ENCODE measurements at places on chromosomes 5 and 9.

- DNase-seq = no peak
Measured at GRCh38 chr9:38619556-38620447, 594 bp downstream of the ANKRD18A start.

- DNase-seq = no peak
Measured at GRCh38 chr5:154484393-154485095, 6.5 kb upstream of the HAND1 start.

DNA sequence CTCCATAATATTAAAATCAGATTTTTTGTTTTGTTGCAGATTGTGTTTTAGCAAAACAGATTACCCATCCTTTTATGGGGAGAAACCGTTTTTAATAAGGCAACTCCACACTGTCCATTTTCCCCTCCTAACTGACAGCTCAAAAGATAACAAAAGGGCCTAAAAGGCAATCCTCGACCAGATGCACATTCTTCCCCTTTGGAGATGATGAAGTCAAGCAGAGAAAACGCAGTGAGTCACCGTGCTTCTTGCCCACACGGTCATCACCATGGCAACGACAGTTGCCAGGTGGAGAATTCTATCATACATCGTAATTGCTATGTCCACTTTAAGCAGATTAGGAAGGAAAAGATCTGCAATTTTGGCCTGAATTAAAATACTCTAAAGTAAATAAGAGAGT, 96.4 kb downstream of the DIRAS2 start:
- peak; percentile 31 for DNase-seq

DNA sequence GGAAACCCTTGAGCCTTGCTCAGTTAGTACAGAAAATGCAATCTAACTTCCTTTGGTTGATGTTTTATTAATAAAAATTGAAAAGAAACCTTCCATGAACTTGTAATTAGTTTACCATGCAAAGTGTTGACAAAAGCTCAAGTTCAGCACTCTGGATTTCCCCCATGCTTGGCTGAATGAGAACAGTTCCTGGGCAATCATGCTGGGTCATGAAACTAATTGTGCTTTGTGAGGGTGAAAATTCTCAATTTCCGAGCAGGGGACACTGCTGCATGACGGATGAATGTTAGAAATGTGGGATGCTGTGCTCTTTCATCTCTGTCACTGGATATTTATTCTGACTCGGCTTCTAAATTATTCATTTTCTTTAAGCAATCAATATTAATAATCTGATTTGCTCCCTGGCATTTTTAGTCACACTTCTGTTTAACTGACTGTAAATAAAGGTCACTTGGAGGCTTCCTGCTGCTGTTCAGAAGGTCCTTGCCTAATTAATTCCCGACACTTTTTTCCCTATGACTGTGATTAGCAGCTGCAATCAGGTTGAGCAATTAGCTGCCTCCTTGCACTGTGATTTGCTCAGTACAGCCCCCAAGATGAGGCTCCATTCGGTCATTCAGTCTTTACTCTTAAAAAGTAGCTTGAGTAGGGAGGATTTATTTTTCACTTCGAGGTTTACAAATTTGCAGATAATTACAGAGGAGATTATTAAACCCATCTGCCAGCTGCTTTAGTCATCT, 678.1 kb upstream of the ZNF608 start:
- DNase-seq = no peak

- DNase-seq = no peak
Measured at GRCh38 chr9:14836885-14837284, 73.3 kb downstream of the FREM1 start.

- DNase-seq = peak; percentile 30
Measured at GRCh38 chr5:119269061-119269944, 86.5 kb upstream of the TNFAIP8 start.

DNA sequence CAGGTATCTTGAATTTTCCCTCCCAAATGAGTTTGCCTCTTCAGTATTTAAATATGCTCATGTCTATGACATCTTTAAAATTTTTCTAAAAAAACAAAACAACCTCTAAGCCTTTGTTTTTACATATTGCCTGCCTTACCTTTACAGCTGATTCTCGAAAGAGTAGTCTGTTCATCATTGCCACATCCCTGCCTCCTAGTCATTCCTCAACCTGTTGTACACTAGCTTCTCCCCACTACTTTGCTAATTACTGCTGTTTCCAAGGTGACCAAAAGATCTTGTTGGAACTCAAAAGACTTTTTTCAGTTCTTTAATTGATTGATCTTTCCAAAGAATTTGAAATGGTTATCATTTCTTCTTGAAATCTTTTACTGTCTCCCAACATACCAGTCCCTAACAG, 1.9 kb upstream of the NADK2 start:
- no peak for DNase-seq

GRCh38 chr9:2159521-2160454, 144.6 kb downstream of the SMARCA2 start:
- DNase-seq = peak; percentile 39

DNA sequence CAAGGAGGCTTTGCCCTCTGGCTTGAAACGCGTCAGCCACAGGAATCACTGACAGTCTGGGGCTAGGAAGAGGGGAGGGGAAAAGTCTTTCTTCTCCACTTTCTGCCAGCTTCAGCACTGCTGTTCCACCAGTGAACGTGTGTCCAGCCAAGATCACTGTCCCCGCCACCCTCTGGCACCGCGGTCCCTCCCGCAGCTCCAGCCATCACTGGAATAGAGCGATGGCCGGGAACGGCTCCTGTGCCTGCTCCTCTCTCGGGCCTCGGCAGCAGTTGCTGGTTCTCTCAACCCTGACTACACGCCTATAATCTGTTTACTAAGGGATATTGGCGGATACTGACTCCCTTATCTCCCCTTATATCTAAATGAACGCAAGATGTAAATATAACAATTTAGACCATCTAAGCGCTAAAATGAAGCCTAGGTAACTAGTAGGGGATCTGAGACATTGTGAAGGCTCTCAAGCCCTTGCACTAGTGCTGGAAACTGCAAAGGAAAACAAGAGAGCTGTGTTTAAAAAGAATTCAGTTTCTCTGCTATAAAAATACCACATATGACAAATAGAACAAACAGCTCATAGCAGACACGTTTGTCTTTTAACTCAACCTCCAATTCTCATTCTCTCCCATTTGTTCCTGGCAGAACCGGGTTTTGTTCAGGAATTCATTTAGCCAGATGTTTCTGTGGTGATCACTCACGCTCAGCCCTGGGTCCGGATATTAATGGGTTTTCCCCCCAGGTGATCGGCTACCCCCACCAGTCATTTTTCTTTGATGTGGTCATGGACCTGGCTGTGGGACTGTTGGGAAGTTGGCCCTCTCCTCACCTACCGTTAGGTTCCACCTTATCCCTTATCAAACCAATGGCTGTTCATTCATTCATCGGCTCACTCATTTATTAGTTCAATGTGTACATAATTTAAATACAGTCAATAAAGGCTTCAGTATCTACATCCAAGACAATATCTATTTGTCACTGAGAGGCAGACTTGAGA, 149.8 kb downstream of the MED10 start:
- no peak for DNase-seq

Data from cardiac fibroblast (primary cell).